Fibroblast of skin of back (primary cell): ENCODE measurements at places on chromosomes 4 and X.

DNA sequence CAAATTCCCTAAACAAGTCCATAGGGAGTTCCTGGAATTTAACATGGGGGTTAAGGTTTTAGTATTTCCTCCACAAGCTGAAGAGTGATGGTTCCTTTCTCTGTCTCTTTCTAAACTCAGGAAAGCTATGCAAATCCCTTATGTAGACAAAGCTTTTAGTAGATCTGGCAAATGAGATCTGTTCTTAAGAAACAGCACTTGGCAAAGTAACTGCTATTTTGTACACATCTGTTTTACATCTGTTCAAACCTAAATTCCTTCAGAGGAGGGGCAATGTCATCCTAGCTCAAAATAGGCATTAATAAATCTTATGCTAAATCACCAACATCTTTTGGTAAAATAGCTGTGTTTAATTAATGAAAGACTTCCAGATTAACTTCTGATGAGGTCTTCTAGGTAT is 137.8 kb upstream of the TBC1D9 start:
- peak; percentile 11 for DNase-seq

GRCh38 chr4:6044805-6045204 is 26.6 kb upstream of the C4orf50 start:
- DNase-seq, result no peak

DNA sequence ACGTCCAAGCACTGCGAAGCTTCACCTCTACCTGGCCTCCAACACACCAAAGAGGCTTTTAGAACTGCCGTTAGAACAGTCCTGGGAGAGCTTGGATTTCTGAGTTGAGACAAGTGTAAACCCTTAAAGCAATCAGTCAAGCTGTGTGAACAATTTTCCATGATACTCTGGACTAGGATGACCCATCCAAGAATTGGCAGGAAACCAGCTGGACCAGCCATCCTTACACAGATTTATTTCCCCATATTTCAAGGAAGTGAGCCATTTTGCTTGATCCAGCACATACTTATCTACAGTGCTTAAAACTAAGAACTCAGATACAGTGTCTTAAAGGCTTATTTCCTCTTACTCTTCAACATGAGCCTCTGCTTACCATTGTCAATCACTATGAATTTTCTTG is 340.7 kb upstream of the HS3ST1 start:
- no peak for DNase-seq

DNA sequence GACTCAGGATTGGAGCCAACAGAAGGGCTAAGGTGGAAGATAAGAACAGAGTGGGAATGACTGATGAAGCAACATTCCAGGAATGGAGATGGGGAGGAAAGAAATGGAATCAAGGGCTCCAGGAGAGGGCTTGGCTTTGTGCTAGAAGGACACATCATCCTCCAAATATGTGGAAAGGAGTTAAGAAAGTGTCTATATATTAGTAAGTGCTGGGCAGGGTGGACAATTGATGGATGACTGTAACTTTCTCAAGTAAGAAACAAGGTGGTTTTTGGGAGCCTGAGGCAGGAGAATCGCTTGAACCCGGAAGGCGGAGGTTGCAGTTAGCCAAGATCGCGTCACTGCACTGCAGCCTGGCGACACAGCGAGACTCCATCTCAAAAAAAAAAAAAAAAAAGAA is 71.6 kb upstream of the NFKB1 start:
- peak; percentile 87 for DNase-seq

DNA sequence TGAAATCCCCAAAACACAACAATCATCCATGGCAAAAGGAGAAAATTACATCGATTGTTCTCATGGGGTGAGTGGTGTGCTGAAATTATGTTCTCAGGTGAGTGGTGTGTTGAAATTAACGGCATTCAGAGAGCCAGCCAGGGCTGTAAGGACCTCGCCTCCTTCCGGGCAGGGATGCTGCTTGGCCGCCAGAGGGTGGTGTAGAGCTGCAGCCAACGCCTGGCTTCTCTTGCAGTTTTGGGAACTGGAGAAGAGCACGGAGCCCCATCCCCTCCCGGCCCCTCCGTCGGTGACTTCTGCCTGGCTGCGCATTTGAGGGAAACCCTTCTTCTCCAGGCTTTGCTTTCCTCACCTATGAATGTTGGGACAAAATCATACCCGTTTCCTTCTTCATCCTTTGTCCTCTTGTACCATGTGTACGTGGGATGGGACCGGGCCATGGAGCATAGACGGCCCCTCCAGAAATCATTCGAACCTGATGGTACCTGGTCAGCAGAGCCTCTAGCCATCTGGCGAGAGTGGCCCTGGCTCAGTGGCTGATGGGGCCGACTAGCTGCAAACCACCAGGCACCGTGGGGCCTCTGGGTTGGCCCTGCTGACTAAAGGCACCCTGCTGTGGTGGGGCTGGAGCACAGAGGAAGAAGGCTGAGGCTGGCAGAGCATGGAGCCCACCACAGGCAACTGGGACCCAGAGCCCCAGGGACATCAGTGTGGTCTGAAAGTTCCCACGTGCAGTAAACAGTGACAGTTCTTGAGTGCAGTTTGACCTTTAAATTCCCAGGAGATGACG is 28.4 kb downstream of the TRMT44 start:
- DNase-seq, result peak; percentile 58
